Brain microvascular endothelial cell (primary cell): ENCODE measurements at places on chromosomes 4 and X.

DNA sequence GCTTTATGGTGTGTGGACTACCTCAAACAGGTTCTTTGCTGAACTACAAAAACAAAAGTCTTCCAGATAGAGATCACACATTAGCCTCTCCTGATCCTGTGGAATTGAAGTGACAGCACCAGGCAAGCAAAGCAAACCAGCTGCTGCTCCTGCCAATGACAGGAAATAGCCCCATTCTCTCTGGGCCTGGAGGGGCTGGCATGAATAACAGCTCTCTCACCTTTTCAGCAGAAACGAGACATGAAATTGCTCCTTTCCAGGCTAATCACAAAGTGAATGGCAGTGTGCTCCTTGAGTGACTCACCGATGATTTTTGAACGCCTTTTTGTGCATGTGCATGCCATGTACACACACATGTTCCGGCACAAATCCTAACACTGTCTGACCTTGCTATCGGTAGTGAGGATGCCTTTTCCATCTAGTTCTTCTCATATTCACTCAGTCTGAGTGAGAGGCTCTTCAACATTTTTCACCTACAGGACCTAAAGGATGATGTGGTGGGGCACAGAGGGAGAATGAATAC lies 24.4 kb downstream of the MFAP3L start:
- no peak for DNase-seq

- DNase-seq: peak; percentile 38
Observed at GRCh38 chr4:119647558-119647957, 19.0 kb upstream of the PDE5A start.

DNA sequence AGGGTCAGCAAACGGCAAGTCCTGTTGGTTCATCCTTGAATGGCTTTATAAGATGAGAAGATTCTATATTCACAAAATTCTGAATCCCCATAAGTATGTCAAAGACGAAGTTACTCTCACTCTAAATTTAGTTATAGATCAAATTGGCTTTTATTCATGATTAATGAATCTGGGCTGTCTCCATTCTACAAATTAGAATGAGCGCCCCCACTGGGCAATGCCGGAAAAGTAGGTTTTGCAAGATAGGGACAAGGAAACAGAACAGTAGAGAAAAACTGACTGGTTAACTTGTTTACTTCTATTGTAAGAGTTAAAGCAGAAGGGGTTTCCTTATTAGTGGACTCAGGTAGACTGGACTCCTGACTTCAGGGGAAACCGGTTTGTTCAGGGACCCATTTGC lies 100.3 kb downstream of the F11 start:
- DNase-seq: no peak

GRCh38 chrX:151239751-151240150 lies 63.4 kb downstream of the GPR50 start:
- no peak for DNase-seq

DNA sequence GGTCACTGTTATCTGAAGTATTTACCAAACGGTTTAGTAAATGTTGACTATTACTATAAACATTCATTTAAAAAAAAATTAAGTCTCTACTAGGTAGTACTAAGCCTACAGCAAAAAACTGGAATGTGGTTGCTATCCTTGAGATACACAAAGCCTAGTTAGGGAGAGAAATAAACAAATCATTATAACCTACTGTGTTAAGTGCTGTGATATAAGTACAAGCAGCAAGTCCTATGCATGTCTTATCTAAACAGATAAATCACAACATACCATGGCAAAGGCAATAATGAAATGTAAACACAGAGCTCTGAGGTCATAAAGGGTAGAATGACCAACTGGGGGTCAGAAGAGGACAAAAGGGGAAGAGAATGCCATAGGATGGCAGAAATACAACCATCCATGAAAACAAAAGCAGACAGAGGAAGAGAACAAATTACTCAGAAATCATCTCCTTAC lies 92.2 kb downstream of the RNF150 start:
- no peak for DNase-seq

- DNase-seq: no peak
Observed at GRCh38 chrX:155113097-155113496, 41.8 kb downstream of the BRCC3 start.

- DNase-seq: no peak
Observed at GRCh38 chr4:15658136-15658770, 3.1 kb upstream of the FBXL5 start.
